ENCODE measurements at places on chromosomes 16 and 17.

DNA sequence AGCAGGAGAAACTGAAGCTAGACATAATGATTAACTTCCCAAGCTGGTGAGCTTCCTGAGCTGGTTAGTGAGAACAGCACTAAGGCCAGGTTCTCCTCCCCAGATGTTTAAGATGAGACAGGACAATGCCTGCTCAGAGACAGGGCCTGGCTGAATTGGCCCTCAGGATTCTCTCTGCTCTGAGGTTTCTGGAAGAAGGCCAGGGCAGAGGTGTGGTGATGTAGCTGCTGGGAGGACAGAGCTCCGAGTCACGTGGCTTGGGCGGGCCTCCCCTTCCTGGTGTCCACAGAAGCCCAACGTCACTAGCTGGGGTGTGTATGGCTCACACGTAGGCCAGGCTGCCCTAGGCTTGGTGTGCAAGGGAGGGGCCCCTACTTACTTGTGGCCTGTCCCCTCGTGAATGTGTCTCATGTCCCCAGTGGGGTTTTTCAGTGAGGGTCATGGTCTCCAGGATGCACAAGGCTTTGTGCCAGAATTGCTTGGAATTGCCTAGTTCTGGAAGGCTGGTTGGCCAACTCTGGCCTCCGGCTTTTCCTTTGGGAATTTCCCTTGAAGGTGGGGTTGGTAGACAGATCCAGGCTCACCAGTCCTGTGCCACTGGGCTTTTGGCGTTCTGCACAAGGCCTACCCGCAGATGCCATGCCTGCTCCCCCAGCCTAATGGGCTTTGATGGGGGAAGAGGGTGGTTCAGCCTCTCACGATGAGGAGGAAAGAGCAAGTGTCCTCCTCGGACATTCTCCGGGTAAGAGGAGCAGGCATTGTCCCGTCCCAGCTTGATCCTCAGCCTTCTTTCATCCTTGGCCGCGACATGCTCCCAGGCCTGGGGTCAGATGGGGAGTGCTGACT lies 3.4 kb downstream of the NOD2 start:
- peak; percentile 93 for DNase-seq

- peak; percentile 64 for DNase-seq
Observed at GRCh38 chr17:81740395-81740961, 28.4 kb downstream of the SLC25A10 start.

DNA sequence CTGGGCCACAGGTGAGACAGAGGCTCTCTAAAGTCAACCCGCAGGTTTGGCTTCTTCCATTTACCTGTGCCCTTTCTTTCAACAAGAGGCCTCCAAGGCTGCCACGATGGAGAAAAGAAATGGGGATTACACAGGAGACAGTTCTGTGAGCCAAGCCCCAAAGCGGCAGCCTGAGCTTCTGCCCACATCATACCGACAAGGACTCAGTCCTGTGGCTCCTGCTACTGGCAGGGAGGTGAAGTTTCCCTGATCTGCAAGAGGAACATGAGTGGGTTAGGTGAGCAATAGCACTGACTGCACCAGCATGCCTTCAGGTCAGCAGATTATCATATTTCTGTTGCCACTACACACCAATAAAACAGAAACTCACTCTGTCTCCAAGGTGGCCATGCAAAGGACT lies 800.0 kb downstream of the KCNJ18 start:
- no peak for DNase-seq

- DNase-seq = no peak
Observed at GRCh38 chr16:14015948-14016347, 55.2 kb upstream of the MRTFB start.

DNA sequence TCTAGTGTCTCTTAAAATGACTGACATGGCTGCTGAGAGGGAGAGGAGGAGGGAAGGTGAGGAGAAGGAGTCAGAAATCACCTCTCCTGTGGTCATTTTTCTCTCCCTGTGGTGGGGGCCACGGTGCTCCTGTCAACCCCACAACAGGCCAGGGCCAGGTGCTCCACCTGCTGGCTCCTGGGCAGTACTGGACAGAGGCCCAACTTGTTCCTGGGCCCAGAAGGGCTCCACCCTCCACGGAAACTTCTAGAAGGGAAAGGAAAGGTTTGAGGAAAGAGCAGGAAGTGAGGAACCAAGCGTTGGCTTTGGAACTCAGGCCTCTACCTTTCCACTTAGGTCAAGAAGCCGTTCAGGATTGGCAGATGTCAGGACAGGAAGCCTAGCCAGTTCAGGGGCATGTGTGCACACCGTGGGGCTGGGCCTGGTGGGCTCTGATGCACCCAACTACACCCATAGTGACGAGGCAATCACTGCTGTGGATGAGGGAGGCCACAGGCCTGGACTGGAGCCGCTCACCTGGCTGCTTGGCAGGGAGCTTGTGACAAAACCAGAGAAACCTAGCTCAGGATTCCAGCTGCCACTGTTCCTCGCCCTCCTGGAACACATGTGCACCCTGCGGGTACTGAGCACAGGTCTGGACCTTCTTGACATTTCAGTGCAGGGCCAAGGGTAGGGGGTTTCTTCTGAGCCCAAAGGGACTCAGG lies 36.1 kb downstream of the WNT3 start:
- peak; percentile 52 for DNase-seq

- no peak for DNase-seq
Observed at GRCh38 chr17:80995131-80995530, 3.5 kb downstream of the CHMP6 start.

DNA sequence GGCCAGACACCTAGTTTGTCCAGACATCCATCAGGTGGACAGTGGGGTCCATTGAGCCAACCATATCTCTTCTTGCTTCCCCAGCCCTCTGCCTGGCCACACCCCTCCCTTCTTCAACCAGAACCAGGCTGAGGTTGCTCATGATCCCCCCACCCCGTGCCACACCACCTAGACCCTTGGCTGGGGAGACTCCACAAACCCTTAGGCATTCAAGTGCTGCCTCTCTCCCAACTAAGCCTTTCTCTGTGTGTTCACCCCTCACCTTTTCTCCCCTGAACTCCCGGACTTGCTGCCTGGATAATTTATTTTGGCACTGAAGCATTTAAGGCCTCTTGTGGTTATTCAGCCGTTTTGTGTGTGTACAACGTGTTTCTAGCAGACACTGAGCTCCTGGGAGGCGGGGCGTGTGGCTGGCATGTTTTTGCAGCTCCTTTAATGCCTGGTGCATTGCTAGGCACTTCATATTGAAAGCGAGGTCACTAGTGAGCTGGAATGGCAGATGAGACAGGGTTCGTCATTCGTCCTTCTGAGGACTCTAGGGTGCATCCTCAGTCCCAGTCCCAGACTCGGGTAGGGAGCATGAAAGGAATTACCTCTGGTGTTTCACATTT lies 28.7 kb downstream of the CACNA1G start:
- no peak for DNase-seq
